ENCODE measurements at places on chromosomes 2 and 18. TPM values are rescaled to one million over a fixed set of nuclear protein-coding genes. Genes with fewer than 3 reads are reported as not detected.

The TDRD15 gene
- not detected for total RNA-seq

The DCC gene
- total RNA-seq = not detected

The ASB18 gene
- total RNA-seq = not detected

The TTN gene
- under 0.01 TPM for total RNA-seq

The C2orf80 gene
- total RNA-seq = not detected

The TLX2 gene
- 0.19 TPM for total RNA-seq

The IL1R1 gene
- 7.7 TPM for total RNA-seq

The SLC5A7 gene
- total RNA-seq = not detected

The SLC40A1 gene
- not detected for total RNA-seq

The MROH2A gene
- total RNA-seq = 0.50 TPM

The FOXD4L1 gene
- 0.33 TPM for total RNA-seq

The GPR45 gene
- not detected for total RNA-seq

The CARF gene
- total RNA-seq = 6.5 TPM

The CLIP4 gene
- 89.8 TPM for total RNA-seq

The TNFAIP6 gene
- 0.24 TPM for total RNA-seq

Data from mammary epithelial cell (primary cell).